Transverse colon (tissue), 4 donors: ENCODE measurements at places on chromosomes 1 and 21.

GRCh38 chr1:190377294-190377693, 100.4 kb downstream of the BRINP3 start:
- DNase-seq: no peak

DNA sequence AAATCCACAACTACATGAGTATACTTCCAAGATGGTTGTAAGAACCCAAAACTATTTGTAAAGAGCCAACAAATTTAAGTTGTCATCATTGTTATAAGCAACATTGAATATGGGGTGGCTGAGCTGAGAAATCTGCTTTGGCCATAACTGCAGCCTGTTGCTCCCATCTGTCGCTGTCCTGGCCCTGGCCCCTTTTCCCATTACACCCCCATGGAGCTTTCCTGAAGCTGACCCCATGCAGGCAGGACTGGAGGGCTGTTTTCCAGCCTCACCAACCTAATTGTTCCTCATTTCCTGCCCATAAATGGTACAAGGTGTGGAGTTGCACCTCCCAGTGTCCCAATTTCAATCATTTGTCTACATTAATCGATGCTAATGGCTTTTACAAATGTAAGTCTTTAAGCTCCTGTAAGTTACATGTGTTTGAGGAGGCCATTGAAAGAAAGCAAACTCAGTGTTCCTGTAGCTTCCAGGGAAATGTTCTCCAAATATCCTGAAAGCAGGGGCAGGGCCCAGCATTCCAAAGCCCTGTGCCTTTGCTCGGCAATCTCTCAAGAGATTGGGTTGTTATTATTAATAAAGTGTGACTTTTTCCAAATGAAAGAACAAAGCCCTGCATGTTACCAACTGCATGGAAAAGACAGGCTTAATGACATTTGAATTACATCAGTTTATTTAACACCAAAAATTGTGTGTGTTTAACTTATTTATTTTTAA, 545.9 kb downstream of the PLPP3 start:
- DNase-seq: no peak

- no peak for DNase-seq
Measured at GRCh38 chr1:43722810-43723209, 15.5 kb downstream of the ST3GAL3 start.

GRCh38 chr1:211327346-211327921, 801 bp downstream of the TRAF5 start:
- peak; percentile 61 for DNase-seq

DNA sequence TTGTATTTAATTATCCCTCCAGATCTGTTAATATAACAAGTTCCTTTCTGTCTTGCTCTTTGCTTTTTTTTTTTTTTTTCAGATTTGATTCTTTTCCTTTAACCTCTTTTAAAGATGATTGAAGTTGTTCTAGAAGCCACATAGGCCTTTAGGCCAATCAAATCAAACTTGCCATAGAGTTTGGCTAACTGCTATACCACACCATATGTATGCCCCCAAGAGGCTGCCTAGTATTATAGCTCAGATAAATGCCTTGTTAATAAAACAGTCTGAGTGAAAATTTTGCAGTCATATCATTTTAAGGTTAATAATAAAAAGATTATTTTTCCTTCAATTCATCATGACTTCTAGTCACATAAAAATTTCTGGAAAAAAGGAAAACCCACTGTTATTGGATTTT, 696.0 kb upstream of the CHRM3 start:
- no peak for DNase-seq

GRCh38 chr1:25610822-25611630, 5.6 kb upstream of the MAN1C1 start:
- DNase-seq: no peak

- DNase-seq: no peak
Measured at GRCh38 chr21:41698071-41698470, 68.8 kb downstream of the RIPK4 start.

- no peak for DNase-seq
Measured at GRCh38 chr1:44283524-44284173, 70.4 kb downstream of the DMAP1 start.

DNA sequence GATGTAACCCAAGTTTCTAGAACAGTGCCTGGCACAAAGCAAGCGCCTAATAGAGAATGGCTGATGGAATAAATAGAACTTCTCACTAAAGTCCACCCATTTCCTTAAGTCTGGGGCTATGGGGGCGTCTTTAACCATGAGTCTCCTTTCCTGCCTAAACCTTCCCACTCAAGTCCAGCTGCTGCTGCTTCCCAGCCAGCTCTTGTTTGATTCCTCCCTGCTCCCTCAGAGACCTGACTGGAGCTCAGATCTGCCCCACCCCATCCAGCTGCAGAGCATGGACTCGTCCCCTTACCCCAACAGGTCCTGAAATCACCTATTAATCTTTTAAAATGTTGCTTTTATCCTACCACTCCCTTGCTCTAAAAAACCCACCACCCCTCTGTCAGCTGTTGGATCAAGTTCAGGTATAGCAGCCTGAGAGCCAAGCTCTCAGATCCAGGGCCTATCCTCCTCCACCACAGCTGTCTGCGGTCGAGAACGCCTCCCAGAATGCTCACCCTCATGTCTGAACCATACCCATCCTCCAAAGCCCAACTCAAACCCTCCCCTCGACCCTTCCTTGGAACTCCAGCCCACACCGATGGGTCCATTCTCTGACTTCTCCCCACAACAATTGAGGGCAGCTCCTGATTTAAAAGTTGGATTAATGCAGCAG, 12.8 kb upstream of the GALNT2 start:
- DNase-seq: no peak

- DNase-seq: no peak
Measured at GRCh38 chr1:17935230-17935629, 172.4 kb upstream of the IGSF21 start.

DNA sequence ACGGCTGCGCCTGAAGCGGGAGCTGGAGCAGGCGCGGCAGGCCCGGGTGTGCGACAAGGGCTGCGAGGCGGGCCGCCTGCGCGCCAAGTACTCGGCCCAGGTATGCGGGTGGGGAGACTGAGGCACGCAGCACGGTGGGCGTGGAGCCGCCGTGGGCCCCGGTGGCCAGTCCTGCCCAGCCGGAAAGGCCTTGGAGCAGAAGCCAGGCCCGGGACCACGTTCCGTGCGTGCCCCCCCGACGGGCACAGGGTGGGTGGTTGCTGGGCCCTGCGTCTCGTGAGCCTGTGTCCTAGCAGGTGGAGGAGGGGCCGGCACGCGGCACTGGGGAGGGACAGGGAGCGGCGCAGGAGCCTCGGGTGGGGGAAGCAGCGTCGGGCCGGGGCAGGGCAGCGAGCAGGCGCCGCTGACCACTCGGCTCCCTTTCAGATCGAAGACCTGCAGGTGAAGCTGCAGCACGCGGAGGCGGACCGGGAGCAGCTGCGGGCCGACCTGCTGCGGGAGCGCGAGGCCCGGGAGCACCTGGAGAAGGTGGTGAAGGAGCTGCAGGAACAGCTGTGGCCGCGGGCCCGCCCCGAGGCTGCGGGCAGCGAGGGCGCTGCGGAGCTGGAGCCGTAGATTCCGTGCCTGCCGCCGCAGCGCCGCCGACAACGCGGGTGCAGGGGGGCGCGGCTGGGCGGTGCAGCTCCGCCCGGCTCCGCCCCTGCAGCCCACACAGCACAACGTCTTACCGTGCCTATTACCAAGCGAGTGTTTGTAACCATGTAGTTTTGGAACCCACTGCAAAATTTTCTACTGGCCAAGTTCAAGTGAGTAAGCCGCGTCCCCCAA, 78.2 kb downstream of the SKI start:
- DNase-seq: no peak

GRCh38 chr1:204192589-204193352, 3.5 kb downstream of the KISS1 start:
- DNase-seq: no peak

DNA sequence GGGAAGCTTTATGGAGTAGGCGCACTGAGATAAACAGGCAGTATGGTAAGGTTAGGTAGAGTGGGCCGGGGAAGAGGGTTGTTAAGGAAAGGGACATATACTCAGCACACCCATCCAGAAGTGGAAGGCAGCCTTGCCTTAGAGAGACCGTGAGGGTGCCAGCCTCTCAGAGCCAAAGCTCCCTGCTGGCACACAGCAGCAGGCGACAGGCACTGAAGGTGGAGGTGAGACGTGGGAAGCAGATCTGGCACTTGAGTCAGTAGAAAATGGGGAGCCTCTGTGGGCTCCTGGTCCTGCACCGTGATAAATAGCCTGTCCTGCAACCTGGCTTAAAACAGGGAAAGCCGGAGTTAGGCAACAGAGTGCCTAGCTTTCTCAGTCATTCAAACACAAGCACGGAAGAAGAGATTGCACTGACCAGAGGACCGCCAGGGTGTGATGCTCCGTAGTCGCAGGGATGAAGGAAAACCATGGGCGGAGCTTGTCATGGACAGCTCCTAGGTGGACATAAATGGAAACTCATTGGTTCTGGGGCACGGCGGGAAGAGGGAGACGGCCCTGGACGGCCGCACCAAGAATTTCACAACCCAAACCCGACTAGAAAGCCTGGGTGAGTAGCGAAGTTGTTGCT, 15.5 kb downstream of the KCNK1 start:
- DNase-seq: no peak
